ENCODE measurements at places on chromosomes 7 and 10.

DNA sequence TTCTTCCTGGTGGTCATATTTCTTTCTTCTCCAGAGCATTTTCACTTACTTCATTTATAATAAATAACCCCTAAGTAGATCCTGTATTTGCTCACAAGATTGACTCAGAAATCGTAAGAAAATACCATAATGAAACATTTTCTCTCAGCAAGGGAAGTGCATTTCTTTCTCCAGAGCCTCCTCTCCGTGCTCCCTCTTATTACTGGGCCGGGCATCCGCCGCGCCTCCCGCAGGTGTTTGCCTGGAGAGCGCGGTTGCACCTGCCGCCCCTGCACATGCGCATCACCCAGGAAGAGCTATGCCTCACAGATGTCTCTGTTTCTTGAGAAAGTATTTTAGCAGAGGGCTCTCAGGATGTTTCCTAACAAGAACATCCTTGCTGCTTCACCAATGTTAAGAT, 509.2 kb downstream of the TCERG1L start:
- DNase-seq, result no peak

DNA sequence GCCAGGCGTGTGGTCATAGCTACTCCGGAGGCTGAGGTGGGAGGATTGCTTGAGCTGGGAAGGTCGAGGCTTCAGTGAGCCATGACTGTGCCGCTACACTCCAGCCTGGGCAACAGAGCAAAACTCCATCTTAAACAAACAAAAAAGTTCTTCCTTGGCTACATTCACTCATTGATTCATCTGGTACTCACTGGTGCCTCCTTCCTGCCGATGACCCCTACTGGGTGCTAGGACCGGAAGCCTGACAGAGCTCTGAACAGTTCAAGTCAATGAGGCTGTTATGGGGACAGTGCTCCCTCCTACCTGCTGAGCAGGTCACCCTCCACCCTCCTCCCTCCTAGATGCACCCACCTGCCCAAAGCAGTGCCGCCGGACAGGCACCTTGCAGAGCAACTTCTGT, 4.9 kb downstream of the PCOLCE start:
- no peak for DNase-seq

DNA sequence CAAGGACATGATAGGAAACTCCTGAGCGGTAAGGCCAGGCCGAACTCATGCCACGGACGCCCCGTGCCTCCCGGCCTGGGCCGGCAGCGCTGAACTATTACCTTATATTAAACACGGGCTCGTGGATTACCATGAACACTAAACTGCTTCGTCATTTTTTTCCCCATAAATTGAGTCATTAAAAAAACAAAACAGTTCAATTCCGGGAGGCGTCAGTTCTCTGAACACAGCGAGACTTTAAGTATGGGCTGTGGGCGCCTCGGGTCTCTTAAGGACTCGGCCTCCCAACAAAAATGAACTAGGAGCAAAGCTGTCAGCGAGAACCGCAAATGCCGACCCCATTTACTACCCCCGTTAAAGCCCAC, 519 bp downstream of the PITRM1 start:
- no peak for DNase-seq

DNA sequence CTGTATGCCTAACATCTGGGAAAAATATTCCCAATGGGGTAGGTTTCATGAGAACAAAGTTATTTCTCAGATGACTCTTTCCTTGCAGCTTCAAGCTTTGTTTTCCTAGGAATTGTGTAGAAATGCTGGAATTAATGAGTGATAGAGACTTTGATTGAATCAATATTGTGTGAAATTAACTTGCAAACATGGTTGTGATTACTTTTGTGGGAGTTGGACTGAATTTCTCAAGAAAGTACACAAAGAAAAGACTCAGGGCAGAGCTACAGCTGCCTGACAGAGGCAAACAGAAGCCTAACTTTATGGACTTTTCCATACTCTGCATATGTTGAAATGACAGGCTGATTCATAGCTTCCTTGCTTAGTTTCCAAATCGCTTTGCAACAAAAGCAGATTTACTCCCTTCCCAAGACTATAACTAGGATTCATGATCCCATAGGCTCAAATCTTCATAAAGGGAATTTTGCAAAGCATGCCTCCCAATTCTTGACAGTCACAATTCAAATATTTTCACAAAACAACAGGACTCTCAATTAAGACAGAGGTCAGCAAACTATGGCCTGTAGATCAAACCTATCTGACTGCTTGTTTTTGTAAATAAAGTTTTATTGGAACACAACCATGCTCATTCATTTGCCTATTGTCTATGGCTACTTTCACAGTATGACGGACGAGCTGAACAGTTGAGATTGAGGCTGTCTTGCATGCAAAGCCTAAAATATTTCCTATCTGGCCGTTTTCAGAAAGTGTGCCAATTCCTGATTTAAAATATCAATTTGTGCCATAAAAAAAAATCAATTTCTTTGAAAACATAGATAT, 27.6 kb downstream of the NRP1 start:
- DNase-seq, result no peak

DNA sequence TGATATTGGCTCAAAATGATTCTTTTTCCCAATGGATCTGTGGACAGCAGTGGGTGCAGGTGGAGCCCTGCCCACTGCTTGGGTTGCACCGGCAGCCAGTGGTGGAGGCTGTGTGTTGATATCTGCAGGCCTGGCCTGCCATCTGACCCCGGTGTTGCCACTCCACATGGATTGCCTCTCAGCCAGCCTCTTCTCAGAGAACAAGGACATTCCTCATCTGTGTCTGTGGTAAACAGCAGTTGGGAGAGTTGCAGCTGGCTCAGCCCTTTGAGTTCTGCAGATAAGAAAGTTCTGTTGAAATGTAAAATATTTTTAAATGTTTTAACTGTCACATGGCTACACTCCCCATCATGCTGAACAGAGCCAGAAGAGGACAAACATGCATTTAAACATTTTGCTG, 374.9 kb upstream of the CELF2 start:
- DNase-seq, result no peak

DNA sequence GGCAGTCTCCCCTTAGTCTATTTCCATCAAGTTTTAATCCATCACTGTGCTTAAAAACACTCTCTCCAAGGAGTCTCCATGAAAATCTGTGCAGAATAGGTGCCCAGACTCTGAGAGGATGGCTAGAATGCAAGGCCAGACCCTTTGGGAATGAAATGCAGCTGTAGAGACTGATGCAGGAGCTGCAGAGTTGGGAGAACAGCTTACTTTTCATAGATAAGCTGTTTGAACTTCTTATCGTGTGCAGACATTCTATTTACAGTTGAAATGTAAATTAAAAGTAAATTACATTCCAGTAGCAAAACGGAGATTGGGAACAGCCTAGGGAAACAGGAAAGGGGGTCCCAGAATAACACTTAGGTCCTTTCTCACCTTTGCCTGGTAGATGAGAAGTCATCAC, 14.9 kb downstream of the ZNF22 start:
- DNase-seq, result no peak

- no peak for DNase-seq
Measured at GRCh38 chr7:101912716-101913110, 95.3 kb downstream of the CUX1 start.

DNA sequence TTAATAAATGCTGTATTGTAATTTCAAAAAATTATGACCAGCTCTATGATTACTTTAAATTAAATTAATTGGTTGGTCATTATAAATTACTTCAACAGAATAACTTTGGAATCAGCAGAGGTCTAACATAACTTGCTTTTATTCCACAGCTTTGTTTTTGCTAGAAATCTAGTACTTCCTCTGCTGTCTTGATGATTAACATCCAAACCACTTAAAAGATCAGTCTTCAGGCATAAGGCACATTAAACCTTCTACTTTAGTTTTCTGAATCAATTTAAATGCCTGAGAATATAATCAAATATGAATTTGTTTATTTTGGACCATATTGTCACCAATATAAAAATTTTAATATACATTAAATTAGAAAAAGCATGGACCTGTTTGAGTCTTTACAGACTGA, 465.3 kb downstream of the ARL4A start:
- no peak for DNase-seq

DNA sequence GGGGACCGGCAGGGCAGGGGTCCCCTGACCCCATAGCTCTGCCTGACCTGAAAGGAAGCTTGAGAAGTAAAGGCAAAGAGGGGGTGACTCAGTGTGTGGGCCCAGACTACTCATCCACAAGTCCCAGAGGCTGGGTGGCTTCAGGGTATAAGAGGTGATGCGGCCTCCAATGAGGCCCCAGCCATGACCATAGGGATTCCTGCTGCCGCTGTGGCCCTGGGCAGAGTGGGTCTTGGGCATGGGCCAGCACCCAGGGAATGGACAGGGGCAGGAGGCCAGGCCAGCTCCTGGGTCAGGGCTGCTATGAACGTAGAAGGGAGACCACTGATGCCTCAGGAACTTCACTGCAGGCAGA, 64.4 kb upstream of the EBF3 start:
- DNase-seq, result no peak

GRCh38 chr10:58631715-58632114, 119.0 kb downstream of the BICC1 start:
- DNase-seq, result no peak

All from H4 (cell line).